Myometrial cell (primary cell): ENCODE measurements at places on chromosomes 5 and 9. TPM values are rescaled to one million over a fixed set of nuclear protein-coding genes. Genes with fewer than 3 reads are reported as not detected.

DRD1 gene
- not detected in 2 replicates for total RNA-seq

EGR1 gene
- total RNA-seq = 11.5 and 16.3 TPM in 2 replicates

LOX gene
- 73.8 and 87.9 TPM in 2 replicates for total RNA-seq

ST6GALNAC4 gene
- 38.3 and 43.2 TPM in 2 replicates for total RNA-seq

COL23A1 gene
- total RNA-seq = not detected in 2 replicates

SH3TC2 gene
- total RNA-seq = 1.2 and 1.4 TPM in 2 replicates

WDR38 gene
- total RNA-seq = not detected in 2 replicates

ZNF454 gene
- total RNA-seq = 0.53 and 8.1 TPM in 2 replicates

NMUR2 gene
- not detected in 2 replicates for total RNA-seq

TOR2A gene
- total RNA-seq = 16.0 and 23.4 TPM in 2 replicates

GABRA1 gene
- not detected in 2 replicates for total RNA-seq

ZBED3 gene
- total RNA-seq = 0.35 and 1.4 TPM in 2 replicates

SH3GLB2 gene
- total RNA-seq = 38.6 and 39.2 TPM in 2 replicates

RNF224 gene
- not detected in 2 replicates for total RNA-seq

NPDC1 gene
- 24.2 and 27.3 TPM in 2 replicates for total RNA-seq

LECT2 gene
- total RNA-seq = not detected in 2 replicates

LMX1B gene
- not detected in 2 replicates for total RNA-seq

SLC34A3 gene
- total RNA-seq = not detected in 2 replicates

PDZD2 gene
- 1.2 and 1.4 TPM in 2 replicates for total RNA-seq

DNAH5 gene
- total RNA-seq = 0.89 and 1.2 TPM in 2 replicates

CDC37L1 gene
- 19.5 and 28.3 TPM in 2 replicates for total RNA-seq

CDK7 gene
- 60.3 and 62.9 TPM in 2 replicates for total RNA-seq

FAM53C gene
- 22.0 and 30.6 TPM in 2 replicates for total RNA-seq

BARHL1 gene
- total RNA-seq = not detected in 2 replicates

SLC4A9 gene
- total RNA-seq = not detected in 2 replicates

AGXT2 gene
- not detected in 2 replicates for total RNA-seq

LRRC19 gene
- not detected in 2 replicates for total RNA-seq
